ENCODE measurements at places on chromosomes 2 and 18. TPM values are rescaled to one million over a fixed set of nuclear protein-coding genes. Genes with fewer than 3 reads are reported as not detected.
A peak's percentile ranks its signal among the peaks of the same experiment; 100 is the strongest.

DNA sequence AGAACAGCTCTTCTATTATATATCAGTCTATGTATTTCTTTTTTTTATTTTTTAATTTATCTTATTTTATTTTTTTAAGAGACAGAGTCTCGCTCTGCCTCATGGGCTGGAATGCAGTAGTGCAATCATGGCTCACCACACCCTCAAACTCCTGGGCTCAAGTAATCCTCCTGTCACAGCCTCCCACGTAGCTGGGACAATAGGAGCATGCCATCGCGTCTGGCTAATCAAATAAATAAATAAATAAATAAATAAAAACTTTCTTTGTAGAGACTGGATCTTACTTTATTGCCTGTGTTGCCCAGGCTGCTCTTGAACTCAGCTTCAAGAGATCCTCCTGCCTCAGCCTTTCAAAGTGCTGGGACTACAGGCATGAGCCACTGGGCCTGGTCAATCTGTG, 117.0 kb downstream of the RBMS1 start:
- DNase-seq = no peak

GRCh38 chr18:69951182-69951581, 3.5 kb upstream of the CD226 start:
- DNase-seq = no peak

DNA sequence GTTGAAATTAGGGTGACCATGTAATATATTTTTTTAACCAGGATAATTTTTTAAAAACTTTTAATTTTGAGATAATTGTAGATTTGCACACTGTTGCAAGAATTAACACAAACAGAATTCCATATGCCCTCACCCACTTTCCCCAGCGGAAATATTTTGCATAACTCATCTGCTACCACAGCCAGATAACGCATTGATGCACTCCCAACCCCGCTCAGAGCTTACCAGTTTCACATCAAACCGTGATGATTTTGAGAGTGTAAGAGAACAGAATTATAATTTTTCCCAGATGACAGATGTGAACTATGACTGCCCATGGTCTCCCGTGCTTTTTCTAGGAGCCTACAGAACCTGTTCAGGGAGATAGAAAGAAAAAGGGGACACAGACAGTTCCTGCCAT, 35.2 kb upstream of the LDLRAD4 start:
- DNase-seq = no peak

- no peak for DNase-seq
Observed at GRCh38 chr2:66186537-66186936, 248.4 kb upstream of the MEIS1 start.

The CENPO gene
- 10.9 TPM for total RNA-seq

The EDAR gene
- 1.0 TPM for total RNA-seq

DNA sequence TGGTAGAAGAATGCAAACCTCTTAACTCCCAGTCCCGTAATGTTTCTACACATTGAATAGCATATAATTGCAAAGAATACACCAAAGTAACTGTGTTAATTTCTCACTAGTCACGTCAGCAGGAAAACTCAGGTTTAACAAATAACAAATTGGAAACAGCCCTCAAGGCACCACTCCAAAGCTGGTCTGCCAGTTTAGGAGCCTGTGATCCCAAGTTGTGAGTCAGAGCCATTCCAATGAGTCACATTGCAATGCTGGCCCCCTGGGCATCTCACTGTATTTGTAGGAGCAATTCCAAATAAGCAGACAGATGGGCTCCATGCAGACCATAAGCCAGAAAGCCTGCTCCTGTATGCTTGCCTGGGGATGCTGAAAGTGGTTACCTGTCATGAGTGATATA, 143.2 kb upstream of the SETBP1 start:
- peak; percentile 76 for DNase-seq

- no peak for DNase-seq
Observed at GRCh38 chr18:10044054-10044453, 130.2 kb downstream of the VAPA start.

DNA sequence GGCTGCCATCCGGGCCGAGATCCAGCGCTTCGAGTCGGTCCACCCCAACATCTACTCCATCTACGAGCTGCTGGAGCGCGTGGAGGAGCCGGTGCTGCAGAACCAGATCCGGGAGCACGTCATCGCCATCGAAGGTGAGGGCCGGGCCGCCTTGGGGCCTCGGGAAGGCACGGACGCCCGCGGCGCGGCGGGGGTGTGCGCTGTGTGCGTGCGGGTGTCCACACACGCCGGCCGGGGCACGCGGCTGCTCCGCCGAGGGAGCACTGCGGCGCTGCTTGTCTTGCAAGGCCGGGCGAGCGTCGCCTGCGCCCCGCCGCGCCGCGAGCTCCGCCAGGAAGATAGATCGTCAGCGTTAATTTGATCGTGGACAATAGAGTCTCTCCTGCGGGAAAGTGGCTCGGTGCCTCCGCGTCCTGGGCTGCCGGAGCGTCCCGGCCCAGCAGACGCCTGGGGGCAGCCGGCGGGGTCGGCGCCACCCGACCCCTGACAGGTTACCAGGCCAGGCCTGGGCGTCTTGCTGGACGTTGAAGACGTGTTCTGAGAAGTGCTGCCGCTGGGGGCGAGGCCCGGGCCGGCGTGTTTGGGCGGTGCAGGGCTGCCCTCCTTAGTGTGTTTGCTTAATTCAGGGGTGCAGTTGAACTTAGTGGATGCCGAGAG, 1.0 kb downstream of the AGAP1 start:
- DNase-seq = no peak

Measured in kidney epithelial cell (primary cell).